ENCODE measurements at places on chromosomes 2 and 18. TPM values are rescaled to one million over a fixed set of nuclear protein-coding genes. Genes with fewer than 3 reads are reported as not detected.

GRCh38 chr2:206981086-206981674, 41.9 kb downstream of the CPO start:
- H3K4me3 ChIP-seq, result no peak overlapping the region
- no peak overlapping the region for H3K27ac ChIP-seq
- H3K4me1 ChIP-seq, result peaks cover 16% of the 10 kb centered on the region
- H3K27me3 ChIP-seq, result peaks cover 77% of the 10 kb centered on the region
- no peaks in the 10 kb centered on the region for H3K36me3 ChIP-seq

The VWC2L gene
- 0.23 TPM for total RNA-seq

The ESCO1 gene
- total RNA-seq, result 15.7 TPM

- no peak overlapping the region for H3K4me3 ChIP-seq
- no peak overlapping the region for H3K27ac ChIP-seq
- H3K4me1 ChIP-seq, result no peaks in the 10 kb centered on the region
- no peaks in the 10 kb centered on the region for H3K27me3 ChIP-seq
- DNase-seq, result no peak
Observed at GRCh38 chr18:57518533-57518932, 68.0 kb downstream of the FECH start.

GRCh38 chr2:231693956-231694355, 14.4 kb upstream of the PTMA start:
- H3K27ac ChIP-seq, result no peak overlapping the region
- no peaks in the 10 kb centered on the region for H3K27me3 ChIP-seq
- H3K4me3 ChIP-seq, result no peak overlapping the region
- no peak for DNase-seq
- H3K36me3 ChIP-seq, result no peaks in the 10 kb centered on the region

GRCh38 chr2:210162466-210163124, 8.6 kb downstream of the KANSL1L start:
- H3K4me3 ChIP-seq, result no peak overlapping the region
- H3K36me3 ChIP-seq, result no peaks in the 10 kb centered on the region
- no peak for DNase-seq
- H3K4me1 ChIP-seq, result peaks cover 3% of the 10 kb centered on the region
- H3K27me3 ChIP-seq, result no peaks in the 10 kb centered on the region

Data from neural crest cell (in vitro differentiated cells).